ENCODE measurements at places on chromosomes 16 and 17. TPM values are rescaled to one million over a fixed set of nuclear protein-coding genes. Genes with fewer than 3 reads are reported as not detected.

PMFBP1 gene
- total RNA-seq: 5.6 TPM

DNA sequence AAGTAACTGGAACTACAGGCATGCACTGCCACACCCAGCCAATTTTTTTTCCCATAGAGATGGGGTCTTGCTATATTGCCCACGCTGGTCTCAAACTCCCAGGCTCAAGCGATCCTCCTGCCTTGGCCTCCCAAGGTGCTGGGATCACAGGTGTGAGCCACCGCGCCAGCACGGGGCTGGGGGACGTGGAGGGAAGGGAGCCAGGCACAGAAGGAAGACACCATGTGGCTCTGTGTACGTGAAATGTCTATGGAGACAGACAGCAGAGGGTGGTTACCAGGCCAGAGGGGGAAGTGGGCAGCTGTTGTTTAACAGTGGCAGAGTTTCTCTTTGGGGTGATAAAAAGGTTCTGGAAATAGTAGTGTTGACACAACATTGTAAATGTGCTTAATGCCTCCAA lies 4.6 kb upstream of the PIEZO1 start:
- H3K27ac ChIP-seq: no peak overlapping the region
- H3K4me1 ChIP-seq: peaks cover 12% of the 10 kb centered on the region
- H3K4me3 ChIP-seq: no peak overlapping the region
- no peak for DNase-seq
- no peaks in the 10 kb centered on the region for H3K36me3 ChIP-seq

CTRB1 gene
- total RNA-seq: not detected

GRCh38 chr17:79609673-79610645 lies 892 bp downstream of the RBFOX3 start:
- no peak overlapping the region for H3K27ac ChIP-seq
- no peak overlapping the region for H3K4me3 ChIP-seq
- no peak for DNase-seq
- H3K4me1 ChIP-seq: peaks cover 10% of the 10 kb centered on the region
- no peaks in the 10 kb centered on the region for H3K36me3 ChIP-seq
- no peaks in the 10 kb centered on the region for H3K27me3 ChIP-seq

DNA sequence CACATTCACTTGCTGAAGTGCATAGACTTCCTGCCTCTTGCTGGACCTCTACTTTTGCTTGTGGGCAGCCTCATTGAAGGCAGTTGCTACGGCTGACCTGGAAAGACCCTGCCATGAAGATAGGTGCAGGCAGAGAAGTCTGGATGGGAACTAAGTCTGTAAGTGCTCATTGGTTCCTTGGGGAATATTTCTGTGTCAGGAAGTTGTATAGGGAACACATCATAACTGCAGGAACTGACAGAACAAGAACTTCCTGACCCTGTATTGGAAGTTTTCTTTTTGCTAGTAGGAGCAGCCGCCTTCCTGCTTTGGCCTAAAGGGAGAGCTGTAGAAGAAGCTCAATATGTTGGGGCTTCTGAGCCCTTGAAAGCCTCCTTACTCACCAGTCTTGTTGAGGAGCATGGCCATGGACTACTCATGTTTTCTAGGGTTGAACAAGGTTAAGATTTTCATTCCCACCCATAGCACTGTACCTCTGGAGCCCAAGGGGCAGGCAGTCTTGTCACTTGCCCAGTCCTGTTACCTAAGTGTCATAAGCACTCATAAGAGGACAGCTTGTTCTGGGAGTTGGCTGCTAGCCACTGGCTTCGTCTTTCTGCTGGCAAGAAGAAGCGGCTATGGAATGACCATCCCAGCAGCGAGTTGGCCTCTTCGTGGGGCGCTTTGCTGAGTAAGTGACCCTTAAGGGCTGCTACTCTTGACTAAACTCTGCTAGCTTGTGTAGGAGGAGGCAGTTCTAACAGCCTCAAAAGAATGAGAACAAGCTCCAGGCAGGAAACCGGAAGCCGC lies 7.2 kb downstream of the UBFD1 start:
- no peaks in the 10 kb centered on the region for H3K27me3 ChIP-seq
- no peak overlapping the region for H3K4me3 ChIP-seq
- peaks cover 6% of the 10 kb centered on the region for H3K36me3 ChIP-seq
- no peaks in the 10 kb centered on the region for H3K4me1 ChIP-seq

DNA sequence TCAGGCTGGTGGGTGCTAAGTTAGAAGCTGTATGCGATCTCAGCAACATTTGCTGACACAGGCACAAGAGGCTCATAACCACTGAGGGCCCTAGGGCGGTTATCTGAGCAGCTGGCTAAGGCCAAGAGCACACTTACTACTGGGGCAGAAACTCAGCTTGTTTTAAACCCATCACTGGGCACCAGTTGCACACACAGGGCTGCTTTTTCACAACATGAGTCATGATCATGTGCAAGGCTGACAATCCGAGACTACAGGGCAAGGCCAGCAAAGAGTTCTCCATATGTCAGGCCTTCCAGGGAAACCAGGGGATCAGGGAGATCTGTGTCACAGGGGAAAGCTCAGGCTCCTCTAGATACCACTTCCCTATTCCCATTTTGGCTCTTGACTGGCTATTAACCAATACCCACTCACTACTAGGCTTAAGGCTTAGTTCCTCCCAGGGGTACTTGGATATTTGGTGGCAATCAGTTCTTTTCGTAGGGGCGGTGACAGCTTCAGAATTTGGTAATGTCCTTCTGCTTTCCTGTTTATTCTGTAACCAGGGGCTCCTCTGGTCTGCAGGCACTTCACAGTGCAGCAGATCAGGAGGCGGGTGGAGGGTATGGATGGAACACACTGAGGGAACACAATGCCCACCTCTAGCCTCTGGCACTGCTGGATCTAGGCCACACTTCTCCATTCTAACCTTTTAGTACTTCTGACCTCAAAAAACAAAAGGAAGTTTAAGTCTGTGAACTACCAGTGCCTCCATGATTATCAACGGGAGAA lies 44.9 kb upstream of the ERN1 start:
- DNase-seq: no peak
- no peak overlapping the region for H3K27ac ChIP-seq
- H3K4me3 ChIP-seq: no peak overlapping the region
- H3K27me3 ChIP-seq: no peaks in the 10 kb centered on the region

BRCA1 gene
- total RNA-seq: 51.1 TPM

CACNA1G gene
- total RNA-seq: 1.4 TPM

KIF2B gene
- not detected for total RNA-seq

All from Caco-2 (cell line).